Activated CD4-positive, alpha-beta T cell treated with anti-CD3 and anti-CD28 coated beads, Interleukin-2, amount 50 U/mL, for 48 hours (primary cell): ENCODE measurements at places on chromosomes 2 and 18.
A peak's percentile ranks its signal among the peaks of the same experiment; 100 is the strongest.

DNA sequence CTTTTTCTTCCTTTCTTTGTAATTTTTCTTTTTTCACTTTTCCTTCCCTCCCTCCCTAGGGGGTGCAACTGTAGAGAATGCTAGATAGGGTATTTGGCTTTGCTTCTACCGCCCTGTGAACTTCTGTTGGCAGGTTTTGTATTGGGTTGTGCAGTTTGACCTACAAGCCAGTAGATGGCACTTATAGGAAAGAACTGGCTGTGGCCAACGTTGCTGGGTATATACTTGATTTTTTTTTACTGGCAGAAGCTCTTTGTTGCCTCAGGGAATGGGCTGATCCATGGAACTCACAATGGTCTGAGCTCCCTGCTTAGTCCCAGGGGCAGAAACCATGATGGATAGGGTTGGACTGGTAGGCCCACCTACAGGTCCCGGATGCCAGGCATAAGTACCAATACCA, 1019.5 kb upstream of the LRRTM1 start:
- DNase-seq = no peak

DNA sequence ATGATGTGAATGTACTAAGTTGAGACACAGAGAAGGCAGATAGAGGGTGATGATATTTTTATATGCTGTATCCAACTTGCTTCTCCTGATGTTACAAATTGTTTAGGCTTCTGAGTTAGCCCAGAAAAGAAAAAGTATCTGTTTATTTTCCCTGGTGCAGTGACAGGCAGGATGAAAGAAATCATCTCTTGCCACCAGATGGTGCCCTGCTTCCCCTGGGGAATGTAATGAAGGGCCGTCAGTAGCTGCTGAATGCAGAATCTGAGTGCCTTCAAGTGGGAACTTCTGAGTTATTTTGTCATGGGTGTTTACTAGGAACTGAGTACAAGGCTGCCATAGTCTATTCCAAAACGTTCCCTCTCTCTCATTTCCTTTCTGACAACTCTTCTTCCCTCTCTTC, 525.6 kb downstream of the MBD2 start:
- DNase-seq = no peak

DNA sequence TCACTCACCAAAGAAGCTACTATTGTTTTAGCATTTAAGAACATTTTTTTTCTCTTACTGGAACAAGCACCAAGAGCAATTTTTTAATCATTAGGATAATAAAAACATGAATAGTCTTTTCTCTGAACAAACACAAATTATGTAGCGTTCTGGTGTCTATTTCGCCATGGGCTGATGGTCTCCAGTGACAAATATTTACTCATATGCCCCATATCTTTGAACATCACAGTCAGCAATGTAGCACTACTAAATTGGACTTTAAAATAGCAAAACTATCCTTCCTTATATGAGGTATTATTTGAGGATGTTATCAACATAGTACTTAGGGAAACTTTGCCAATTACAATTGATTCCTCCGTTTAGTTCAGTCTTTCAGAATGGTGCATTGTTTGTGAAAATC, 1326.0 kb upstream of the ZEB2 start:
- no peak for DNase-seq

DNA sequence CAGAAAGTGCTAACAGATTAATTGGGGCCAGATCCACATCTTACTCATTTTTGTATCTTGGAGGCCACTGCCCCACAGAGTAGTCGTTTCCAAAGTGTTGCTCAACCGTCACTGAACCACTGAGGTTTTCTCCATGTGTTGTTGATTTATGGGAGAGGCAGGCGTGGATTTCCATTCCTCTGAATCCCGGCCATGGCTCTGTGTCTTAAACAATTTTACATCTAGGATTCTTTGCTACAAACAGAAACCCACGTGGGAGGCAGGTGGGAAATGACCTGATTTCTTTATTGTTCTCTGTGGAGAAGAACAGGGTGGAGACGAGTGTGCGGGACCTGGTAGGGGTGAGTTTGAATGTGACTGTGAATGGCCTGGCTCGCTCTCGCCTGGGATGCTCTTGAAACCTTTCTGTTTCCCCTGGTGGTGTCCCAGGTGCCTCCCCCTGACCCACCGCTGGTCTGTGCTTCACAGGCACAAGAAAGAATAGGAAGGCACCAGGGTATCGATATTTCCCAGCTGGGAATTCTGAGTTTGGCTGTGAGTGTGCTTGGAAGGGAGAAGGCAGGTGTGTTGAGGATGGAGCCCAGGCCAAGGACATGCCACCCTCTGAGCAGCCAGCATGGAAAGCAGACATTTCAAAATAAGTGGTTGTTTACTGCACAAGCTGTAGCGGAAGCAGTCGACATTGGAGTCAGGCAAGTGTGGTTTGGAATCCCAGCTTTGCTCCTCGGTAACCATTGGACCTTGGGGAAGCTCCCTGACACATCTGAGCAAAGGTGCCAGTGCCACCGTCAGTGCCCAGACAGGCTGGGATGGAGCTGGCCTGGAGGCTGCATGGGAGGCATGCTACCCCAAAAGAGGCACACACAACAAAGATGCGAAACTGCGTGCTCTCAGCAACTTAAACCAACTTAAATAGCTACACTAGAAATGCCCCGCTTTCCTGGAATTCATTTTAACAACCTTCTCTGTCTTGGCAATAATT, 50.0 kb downstream of the LPIN1 start:
- DNase-seq = no peak

DNA sequence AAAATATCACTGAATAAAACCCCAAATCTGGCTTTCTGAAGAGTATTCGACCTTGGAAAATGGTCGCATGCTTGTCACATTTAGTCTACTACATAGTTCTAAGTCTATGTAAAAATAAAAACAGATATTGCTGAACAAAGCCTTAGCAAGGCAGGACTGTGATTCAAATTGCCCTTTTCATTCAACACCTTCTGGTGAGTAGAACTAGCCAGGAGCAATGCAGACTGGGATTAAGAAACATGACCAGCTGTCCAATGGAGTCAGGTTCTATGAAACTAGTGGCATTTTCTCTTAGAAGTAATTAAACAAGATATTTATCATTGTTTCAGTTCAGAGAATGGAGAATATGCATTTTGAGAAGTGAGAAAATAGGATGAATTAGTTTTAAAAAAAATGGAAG, 1260.5 kb upstream of the ACVR2A start:
- DNase-seq = no peak

- DNase-seq = no peak
Observed at GRCh38 chr2:1829796-1830195, 85.5 kb upstream of the PXDN start.

- no peak for DNase-seq
Observed at GRCh38 chr18:76468345-76469304, 26.4 kb downstream of the ZNF516 start.

DNA sequence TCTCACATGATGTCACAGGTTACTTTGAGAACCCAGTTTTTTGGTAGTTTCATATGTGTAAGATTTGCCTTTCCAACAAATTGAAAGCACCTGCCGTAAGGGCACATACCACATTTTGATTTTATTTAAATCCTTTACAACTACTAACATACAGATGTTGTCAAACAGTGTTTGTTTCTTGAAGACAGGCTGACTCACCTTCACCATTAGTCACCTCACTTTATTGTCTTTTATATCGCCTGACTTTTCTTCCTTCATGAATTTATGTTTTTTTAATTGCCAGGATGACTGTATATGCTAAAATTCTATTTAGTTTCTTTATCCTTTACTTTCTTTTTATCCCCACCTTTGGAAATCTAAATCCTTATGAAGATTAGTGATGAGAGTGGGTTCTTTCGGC, 886.7 kb downstream of the SUCLG1 start:
- no peak for DNase-seq

GRCh38 chr2:68432696-68433658, 34.1 kb downstream of the FBXO48 start:
- no peak for DNase-seq

DNA sequence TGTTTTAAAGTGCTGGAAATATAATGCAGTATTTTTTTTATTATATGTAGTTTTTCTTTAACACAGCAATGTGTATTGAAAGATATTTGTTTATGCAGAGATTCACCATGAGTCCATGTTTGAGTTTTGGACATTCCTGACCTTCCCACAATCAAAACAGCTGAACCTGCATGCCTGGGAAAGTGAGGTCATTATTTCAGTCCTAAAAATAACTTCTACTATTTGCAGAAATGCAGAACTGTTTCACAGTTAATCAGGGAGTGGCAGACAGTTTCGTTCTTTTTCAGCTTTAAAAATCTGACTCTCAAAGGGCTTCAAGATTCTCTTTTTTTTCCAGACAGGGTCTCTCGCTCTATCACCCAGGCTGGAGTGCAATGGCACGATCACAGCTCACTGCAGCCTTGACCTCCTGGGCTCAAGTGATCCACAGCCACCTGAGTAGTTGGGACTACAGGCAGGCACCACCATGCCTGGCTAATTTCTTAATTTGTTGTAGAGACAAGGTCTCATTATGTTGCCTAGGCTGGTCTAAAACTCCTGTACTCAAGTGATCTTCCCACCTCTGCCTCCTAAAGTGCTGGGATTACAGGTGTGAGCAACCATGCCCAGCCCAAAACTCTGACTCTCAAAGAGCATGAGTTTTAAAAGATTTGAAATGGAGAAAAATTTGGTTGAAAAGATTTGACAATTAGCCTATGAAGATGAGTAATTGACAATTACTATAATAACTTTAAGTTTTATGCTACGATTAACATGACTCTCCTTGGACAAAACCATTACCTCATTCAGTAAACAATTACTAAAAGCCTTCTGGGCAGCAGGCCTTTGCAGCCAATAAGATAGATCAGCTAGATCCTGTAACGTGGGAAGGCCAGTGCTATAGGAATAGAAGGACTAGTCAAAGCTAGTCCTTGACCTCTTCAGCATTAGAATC, 5.0 kb upstream of the MYL12B start:
- DNase-seq = no peak

GRCh38 chr18:51865538-51865937, 474.5 kb upstream of the DCC start:
- no peak for DNase-seq

DNA sequence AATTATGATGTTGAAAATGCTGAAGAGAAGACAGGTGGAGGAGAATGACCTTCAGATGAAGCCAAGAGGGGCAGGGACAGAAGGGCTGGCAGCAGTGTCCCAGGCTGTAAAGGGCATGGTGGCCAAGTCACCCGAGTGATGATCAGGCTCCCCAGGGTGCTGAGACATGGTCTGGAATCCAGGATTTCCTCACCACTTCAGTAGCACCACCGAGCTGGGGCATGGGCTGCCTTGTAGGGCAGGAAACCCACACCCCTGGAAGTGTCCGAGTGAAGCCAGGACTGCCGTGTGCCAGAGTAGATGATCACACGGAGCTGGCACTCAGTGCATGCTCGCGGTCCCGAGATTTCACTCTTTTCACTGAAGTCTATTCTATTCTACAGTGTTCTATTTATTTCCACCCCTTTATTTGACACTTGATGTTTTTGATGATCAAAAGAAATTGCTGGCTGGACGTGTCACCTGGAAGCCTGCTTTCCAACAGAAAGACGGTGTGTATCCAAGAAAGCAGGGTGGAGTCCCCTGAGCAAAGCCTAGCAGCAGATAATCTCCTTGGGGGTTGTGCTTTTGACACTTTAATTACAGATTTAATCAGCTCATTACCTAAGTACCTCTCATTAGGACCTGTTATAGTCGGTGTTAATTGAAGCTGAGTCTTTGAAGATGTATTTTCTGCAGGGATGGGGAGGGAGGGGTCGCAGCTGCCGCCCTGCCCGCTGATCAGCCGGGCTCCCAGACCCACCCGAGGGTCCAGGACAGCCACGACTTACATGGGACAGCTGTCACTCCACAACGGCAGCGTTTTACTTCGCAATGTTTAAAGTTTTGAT, 92.3 kb downstream of the SEPTIN10 start:
- no peak for DNase-seq

DNA sequence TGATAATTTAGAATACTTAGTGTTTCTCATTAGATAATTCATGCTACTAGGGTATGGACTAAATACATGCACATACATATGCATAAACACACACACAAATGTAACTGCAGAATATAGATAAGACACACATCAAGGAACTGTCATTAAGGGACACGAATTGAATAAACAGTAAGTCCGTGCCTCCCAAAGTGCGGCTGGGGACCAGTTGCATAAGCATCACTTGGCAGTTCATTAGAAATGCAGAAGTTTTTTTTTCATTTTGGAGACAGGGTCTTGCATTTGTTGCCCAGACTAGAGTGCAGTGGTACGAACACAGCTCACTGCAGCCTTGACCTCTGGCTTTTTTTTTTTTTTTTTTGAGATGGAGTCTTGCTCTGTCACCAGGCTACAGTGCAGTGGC, 130.0 kb upstream of the CCDC195 start:
- no peak for DNase-seq

GRCh38 chr2:190948671-190949070, 65.3 kb downstream of the STAT1 start:
- peak; percentile 30 for DNase-seq

GRCh38 chr2:109663721-109664120, 49.6 kb downstream of the SOWAHC start:
- DNase-seq = no peak

- no peak for DNase-seq
Observed at GRCh38 chr2:160261732-160262131, 61.7 kb upstream of the ITGB6 start.
